Activated naive CD8-positive, alpha-beta T cell treated with anti-CD3 and anti-CD28 coated beads, Interleukin-2, amount 10 ng/mL, durations not matched to agents 7 days and 5 days (primary cell): ENCODE measurements at places on chromosomes 2 and 18. TPM values are rescaled to one million over a fixed set of nuclear protein-coding genes. Genes with fewer than 3 reads are reported as not detected.
A peak's percentile ranks its signal among the peaks of the same experiment; 100 is the strongest.

GRCh38 chr2:134625311-134625710 is 93.5 kb downstream of the TMEM163 start:
- peaks cover 6% of the 10 kb centered on the region for H3K4me1 ChIP-seq
- H3K27ac ChIP-seq, result no peak overlapping the region
- H3K36me3 ChIP-seq, result no peaks in the 10 kb centered on the region

DNA sequence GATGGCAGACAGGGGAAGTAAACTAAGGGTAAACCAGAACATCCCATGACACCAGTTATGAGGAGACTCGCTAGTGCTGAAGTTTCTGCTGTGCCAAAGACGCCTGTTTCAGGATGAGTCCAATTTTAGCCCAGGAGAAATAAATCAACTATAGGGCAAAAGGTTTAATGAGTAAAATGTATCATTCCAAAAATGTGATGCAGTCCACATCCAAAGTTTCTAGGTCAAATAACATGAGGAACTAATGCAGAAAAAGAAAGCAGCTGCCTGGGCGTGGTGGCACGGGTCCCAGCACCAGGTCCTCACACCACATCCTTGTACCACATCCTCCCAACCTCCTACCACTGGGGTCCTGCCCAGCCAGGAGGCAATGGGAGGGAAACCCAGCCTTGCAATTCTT is 126.9 kb upstream of the CTAGE1 start:
- no peaks in the 10 kb centered on the region for H3K36me3 ChIP-seq
- no peaks in the 10 kb centered on the region for H3K27me3 ChIP-seq
- H3K4me1 ChIP-seq, result no peaks in the 10 kb centered on the region

GRCh38 chr2:18178736-18179349 is 300.4 kb downstream of the KCNS3 start:
- H3K4me3 ChIP-seq, result no peak overlapping the region
- no peak overlapping the region for H3K27ac ChIP-seq
- peaks cover 2% of the 10 kb centered on the region for H3K27me3 ChIP-seq
- DNase-seq, result no peak
- no peaks in the 10 kb centered on the region for H3K4me1 ChIP-seq

DNA sequence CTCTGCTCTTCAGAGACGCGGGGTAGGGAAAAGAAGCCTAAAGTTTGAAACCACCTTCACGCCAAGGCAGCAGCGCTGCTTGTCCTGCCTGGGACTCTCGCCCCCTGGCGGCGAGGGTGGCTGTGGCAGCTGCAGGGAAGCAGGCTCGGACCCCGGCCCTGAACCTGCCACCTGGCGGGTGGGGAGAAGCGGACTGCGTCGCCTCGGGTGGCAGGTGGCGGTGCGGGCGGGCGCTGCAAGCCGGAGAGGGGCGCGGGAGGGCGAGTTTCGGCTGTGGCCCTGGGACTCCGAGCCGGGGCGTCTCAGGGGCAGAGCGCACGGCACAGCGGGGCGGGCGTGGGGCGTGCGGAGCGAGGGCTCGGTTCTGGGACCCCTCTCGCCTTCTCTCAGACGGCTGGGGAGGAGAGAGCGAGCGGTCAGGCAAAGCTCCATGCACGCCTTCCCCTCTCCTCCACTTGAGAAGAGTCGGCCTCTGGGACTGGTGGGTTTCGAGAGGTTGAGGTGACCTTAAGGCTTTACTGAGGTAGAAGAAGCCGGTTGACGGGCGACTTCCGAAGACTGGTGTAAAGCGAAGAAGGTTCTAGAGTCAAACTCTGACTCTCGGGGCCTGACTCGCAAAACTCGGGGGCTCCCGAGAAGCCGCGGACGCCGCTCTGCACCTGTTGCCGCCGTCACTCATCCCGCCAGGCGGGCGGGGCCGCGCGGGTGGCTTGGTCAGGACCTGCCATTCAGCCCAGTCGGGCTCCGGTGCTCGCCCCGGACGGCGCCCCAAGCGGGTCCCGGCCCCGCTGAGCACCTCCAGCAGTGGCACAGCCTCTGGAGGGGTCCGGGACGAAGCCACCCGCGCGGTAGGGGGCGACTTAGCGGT is 1.1 kb upstream of the BOLL start:
- no peak overlapping the region for H3K27ac ChIP-seq
- peaks cover 40% of the 10 kb centered on the region for H3K27me3 ChIP-seq
- H3K4me1 ChIP-seq, result peaks cover 3% of the 10 kb centered on the region
- peak overlapping the region; percentile 78 for H3K4me3 ChIP-seq

Gene ALLC
- not detected for total RNA-seq

GRCh38 chr2:160920791-160921303 is 239.4 kb upstream of the TANK start:
- H3K36me3 ChIP-seq, result no peaks in the 10 kb centered on the region
- no peak overlapping the region for H3K27ac ChIP-seq
- no peak overlapping the region for H3K4me3 ChIP-seq

Gene UGT1A4
- not detected for total RNA-seq

Gene PAIP2B
- total RNA-seq, result 4.2 TPM

DNA sequence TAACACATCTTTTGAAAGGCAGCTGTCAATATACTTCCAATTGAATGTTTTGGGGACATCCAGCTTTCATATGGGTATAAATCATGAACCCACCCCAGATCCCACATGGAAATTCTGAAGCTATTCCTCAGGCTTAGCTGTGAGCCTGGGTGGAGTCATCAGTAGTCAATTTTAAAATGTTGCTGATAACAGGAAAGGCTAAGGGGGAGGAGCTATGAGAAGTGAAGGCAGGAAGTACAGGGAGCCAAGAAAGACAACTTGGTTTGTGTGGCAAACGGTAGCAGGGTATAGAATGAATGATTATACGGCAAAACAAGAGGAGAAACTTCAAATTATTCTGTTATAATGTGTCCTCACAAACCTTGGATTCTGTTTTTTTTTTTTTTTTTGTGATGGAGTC is 108.6 kb downstream of the QPCT start:
- H3K27ac ChIP-seq, result peak overlapping the region; percentile 82
- peaks cover 16% of the 10 kb centered on the region for H3K36me3 ChIP-seq
- H3K27me3 ChIP-seq, result peaks cover 2% of the 10 kb centered on the region
- H3K4me1 ChIP-seq, result peaks cover 29% of the 10 kb centered on the region
- DNase-seq, result no peak

GRCh38 chr2:64700133-64700809 is 46.6 kb upstream of the SERTAD2 start:
- DNase-seq, result no peak
- peaks cover 43% of the 10 kb centered on the region for H3K4me1 ChIP-seq
- no peaks in the 10 kb centered on the region for H3K27me3 ChIP-seq
- peak overlapping the region; percentile 49 for H3K27ac ChIP-seq
- peaks cover 13% of the 10 kb centered on the region for H3K36me3 ChIP-seq
- H3K4me3 ChIP-seq, result peak overlapping the region; percentile 21

DNA sequence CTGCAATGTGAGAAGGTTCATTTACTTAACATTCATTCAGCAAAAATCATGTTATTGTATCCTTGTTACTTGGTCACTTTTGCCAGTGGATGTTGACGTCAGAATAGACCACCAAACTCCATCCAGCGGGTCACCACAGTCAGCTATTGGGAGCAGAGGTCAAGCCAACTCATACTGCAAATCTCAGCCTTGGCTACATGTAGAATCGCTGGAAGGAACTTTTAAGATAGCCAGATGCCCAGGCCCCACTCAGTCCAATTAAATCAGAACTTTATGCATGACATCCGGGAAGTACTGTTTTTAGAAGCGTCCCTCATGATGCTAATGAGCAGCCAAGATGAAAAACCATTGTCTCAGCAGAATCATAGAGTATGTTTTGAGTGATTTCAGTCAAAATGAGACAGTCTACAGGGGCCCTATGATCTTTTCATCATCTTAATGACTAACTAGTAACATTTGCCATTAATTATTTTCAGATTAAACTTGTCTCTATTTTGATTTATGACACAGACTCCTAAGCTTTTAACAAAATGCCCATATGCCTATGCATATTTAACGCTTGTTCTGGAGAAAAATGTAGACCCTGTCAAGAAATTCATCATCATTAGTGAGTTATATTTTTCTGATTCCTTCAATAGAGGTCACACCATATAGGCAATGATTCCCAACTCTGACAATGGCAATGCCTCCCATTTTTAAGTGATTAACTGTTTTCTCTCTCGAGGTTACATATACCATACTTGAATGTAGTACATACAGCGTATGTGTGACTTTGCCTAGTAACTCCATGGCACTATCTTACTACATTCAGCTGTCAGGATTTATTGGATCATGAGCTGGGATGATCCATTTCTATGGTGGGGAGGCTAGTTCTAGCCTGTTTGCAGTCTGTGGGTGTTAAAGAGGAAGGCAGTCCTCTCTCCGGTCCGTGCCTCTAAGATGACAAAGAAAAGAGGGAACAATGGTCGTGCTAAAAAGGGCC is 63.7 kb upstream of the CCBE1 start:
- no peaks in the 10 kb centered on the region for H3K36me3 ChIP-seq
- no peaks in the 10 kb centered on the region for H3K27me3 ChIP-seq
- DNase-seq, result no peak
- H3K4me3 ChIP-seq, result no peak overlapping the region
- H3K27ac ChIP-seq, result no peak overlapping the region
- H3K4me1 ChIP-seq, result no peaks in the 10 kb centered on the region
